ENCODE measurements at places on chromosomes 1 and 21.

GRCh38 chr21:29343519-29343918, 44.8 kb downstream of the BACH1 start:
- DNase-seq = no peak

GRCh38 chr1:151814426-151814825, 9.2 kb upstream of the LINGO4 start:
- DNase-seq = no peak

DNA sequence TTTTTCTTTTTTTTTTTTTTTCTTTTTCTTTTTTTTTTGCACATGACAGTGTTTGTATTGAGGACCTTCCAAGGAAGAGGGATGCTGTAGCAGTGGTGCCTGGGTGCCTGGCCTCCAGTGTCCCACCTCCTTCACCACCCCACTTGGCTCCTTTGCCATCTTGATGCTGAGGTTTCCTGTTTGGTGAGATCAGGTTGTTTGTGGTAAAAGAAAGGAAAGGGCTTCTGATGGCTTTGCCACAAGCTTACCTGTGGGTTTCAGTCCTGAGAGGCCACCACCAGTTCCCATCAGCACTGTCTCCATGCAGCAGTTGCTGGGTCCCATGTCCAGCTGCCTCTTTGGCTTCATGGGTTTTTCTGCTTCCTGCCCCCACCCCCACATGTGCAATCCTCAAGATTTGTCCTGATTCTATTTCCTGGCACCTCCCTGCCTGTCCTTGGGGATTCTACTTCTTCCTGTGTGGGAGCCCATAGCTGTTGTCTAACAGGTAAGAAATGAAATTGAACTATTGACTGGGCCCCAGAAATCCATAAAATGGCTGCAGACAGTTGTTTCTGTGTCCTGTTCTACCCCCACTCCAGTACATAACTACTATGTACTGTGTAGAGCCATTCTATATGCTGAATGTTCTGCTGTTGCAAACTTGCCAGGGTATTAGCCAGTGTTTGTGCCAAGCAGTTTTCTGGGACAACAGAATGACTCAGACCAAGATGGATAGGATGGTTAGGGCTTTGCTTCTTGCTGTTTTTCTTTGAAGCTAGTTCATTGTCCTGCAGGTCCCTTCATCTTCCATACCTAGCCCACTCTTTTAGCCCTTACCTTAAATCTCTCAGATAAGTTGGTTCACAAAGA, 4.2 kb upstream of the CCDC28B start:
- DNase-seq = no peak

DNA sequence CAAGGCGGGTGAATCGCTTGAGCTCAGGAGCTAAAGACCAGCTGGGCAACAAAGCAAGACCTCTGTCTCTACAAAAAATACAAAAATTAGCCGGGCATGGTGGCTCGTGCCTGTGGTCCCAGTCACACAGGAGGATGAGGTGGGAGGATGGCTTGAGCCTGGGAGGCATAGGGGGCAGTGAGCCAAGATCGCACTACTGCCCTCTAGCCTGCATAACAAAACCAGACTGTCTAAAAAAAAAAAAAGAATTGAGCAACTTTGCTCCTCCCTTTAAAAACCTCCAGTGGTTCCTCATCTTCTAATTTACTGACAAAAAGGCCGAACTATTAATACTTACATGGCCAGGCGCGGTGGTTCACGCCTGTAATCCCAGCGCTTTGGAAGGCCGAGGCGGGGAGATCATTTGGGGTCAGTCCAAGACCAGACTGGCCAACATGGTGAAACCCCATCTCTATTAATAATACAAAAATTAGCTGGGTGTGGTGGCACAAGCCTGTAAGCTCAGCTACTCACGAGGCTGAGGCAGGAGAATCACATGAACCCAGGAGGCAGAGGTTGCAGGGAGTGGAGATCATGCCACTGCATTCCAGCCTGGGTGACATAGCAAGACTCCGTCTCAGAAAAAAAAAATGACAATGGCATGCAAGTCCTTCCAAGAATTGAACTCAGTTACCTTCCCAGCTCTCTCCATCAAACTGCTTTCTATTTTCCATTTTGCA, 4.4 kb downstream of the ACBD3 start:
- DNase-seq = peak; percentile 32
